ENCODE measurements at places on chromosomes 7 and 10.

GRCh38 chr7:27433581-27433980 lies 191.0 kb downstream of the EVX1 start:
- no peak for DNase-seq

DNA sequence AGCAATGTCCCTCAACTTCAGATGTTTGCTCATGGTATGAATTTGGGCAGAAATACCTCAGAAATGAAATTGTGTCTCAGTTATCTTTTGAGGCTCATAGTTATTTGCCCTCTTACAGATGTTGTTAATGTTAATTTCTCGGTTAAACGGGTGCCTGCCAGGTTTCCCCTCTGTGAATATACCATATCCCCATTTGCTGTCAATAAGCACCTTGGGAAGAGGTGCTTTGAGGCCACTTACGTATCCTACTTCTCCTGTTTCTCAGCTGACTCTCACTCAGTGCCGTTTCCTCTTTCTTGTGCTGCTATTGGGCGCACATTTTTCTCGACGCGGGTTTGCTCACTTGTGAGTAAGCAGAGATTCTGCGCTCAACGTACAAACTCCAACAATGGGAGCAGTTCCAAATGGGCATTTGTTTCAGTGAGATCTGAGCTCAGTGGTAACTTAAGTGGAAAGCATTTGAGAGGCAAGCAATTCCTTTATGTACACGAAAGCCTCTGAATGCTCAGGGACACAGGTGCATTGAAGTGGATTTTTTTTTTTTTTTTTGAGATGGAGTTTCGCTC lies 34.8 kb upstream of the JAKMIP3 start:
- no peak for DNase-seq

DNA sequence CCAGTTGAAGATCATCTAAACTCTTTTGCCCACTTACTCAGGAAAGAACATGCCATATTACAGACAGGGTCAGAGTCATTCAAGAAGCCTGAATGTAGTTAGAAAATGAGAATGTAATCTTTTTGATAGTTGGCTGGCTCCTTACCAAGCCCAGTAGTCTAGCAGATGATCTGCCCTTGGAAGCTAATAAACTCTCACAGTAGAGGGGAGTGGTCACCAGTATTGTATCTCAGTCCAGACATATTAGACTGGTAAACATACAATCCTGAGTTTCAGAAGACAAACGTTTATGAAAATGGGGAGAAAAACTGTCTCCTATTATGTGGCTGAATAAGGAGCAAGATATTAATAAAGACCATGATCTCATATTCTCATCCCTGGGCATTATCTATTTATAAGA lies 65.3 kb downstream of the SEPTIN7 start:
- no peak for DNase-seq

DNA sequence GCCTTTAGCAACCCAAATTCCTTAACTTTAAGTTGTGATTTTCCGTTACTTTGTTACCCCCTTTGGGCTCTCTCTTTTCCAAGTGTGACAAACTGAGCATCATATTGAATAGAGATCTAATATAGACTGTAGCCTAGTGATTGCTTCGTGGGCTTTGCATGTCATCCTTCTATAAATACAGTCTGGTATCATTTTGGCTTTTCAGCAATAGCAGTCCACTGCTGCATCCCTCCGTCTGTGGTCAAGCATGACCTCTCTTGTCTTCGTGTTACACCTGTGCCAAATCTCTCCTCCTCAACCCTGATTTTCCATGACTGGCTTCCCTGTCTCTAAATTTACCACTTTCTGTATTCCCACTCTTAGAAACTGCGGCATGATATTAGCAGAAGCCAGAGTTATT lies 53.8 kb upstream of the AGK start:
- DNase-seq = no peak

GRCh38 chr10:81570349-81570748 lies 304.6 kb upstream of the NRG3 start:
- no peak for DNase-seq

DNA sequence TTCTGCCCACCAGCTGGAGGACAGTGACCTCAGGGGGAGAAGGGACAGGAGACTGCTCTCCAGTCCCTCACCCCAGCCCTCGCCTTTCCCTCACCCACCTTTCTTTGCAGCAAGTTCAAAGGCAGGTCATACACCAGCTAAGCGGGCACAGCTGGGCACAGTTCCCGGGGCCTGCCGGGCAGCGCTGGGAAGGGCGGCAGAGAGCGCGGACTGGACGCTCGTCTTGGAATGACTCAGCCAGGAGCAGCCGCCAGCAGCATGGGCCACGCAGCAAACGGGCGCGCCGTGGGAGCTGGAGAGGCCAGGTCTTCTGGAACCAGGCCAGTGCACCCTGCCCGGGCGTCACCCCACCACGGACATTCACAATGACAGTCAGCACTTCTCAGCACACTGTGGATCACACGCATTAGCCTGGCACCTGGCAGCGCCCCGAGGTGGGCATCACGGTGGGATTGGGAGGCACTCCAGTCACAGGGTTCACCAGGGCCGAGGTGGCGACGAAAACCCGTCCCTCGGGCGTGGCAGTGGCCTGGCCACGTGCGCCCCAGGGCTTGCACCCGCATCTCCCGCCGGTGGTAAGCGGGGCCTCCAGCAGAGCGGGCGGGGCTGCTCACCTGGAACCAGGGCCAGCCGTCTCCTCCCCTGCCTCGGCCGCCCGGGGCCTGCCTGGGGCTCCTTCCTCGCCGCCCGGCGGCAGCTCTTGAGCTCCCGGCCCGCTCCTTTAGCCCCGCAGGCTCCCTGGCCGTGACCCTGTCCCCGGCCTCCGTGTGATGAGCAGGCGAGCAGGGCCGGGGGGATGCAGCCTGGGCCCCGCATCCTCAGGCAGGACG lies 29.0 kb upstream of the WDFY4 start:
- DNase-seq = no peak

- DNase-seq = no peak
Measured at GRCh38 chr7:155951554-155952158, 139.4 kb upstream of the SHH start.

DNA sequence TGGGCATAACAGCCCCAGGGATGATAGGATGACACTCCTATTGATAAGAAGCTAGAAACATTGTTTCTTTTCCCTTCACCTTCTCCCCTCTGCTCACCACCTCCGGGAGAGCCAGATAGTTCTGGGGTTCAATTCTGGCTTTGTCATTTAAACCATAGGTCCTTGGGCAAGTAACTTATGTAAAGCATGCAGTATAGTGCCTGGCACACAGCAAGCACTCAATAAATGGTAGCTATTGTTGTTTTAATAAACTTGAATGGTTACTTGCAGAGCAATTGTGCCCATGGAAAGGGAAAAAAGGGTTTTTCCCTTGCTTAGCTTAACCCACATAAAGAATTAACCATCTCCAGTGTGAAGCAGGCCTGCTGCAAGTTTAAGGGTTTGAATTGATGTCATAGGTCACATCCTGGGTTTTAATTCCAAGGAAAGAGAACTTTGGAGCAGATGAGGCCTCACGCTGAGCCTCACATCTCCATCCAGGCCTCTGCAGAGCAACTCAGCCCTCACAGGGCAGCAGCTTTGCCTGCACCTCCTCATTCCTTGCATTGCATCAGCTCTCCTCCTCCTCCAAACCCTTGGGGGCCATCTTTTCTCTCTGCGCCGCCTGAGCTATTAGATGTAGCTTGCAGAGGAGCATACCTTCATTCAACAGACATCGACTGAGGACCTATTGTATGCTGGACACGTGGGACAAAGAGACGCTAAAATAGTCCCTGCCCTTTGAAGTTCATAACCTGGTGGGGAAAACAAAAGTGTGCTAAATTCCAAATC lies 22.9 kb downstream of the ZNF775 start:
- DNase-seq = no peak

GRCh38 chr7:47326220-47326619 lies 255.7 kb downstream of the TNS3 start:
- DNase-seq = no peak

- DNase-seq = peak; percentile 77
Measured at GRCh38 chr10:31134311-31134952, 102.8 kb upstream of the ZNF438 start.

- peak; percentile 48 for DNase-seq
Measured at GRCh38 chr7:92695308-92696261, 105.4 kb upstream of the FAM133B start.

GRCh38 chr7:135510592-135511183 lies 786 bp upstream of the CNOT4 start:
- peak; percentile 9 for DNase-seq

DNA sequence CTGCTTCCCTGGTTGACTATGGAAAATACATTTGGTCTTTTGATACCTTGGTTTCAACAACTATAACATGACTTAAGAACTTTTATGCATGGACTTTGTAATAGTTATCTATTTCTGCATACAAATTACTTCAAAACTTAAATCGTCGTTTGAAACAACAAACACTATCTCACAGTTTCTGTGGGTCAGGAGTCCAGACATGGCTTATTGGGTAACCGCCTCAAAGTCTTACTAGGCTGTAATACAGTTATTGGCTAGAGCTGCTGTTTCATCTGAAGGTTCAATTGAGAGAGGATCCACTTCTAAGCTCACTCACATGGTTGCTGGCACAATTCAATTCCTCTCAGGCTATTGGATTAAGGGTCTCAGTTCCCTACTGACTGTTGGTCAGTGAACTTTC lies 135.1 kb downstream of the LYZL1 start:
- DNase-seq = no peak

- no peak for DNase-seq
Measured at GRCh38 chr7:129438839-129439651, 4.8 kb downstream of the STRIP2 start.

DNA sequence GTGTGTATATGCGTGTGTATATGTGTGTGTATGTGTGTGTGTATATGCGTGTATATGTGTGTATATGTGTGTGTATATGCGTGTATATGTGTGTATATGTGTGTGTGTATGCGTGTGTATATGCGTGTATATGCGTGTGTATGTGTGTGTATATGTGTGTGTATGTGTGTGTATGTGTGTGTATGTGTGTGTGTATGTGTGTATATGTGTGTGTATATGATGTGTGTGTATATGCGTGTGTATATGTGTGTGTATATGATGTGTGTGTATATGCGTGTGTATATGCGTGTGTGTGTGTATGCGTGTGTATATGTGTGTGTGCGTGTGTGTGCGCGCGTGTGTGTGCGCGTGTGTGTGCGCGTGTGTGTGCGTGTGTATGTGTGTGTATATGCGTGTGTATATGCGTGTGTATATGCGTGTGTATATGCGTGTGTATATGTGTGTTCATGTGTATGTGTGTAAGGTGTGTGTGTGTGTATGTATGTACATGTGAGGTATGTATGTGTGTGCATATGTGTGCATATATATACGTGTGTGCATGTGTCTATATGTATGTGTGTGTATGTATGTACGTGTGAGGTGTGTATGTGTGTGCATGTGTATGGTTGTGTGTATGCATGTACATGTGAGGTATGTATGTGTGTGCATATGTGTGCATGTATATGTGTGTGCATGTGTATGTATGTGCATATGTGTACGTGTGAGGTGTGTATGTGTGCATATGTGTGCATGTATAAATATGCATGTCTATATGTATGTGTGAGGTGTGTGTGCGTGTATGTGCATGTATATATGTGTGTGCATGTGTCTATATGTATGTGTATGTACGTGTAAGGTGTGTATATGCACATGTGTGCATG lies 6.0 kb downstream of the UCN3 start:
- DNase-seq = no peak

DNA sequence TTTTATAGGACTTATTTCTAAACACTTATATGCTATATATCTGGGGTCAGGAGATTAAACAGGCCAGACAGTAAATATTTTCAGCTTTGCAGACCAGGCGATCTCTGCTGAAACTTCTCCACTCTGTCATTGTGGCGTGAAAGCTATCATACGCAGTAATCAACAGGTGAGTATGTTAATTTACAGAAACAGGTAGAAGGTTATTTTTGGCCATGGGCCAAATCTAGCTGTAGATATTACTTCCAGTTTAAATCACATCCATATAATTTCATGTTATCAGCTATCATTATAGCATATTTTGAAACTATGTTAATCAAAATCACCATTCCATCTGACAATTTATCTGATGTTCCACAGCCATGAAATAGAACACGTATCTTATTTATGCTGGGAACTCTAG lies 67.8 kb downstream of the GPR37 start:
- no peak for DNase-seq

- no peak for DNase-seq
Measured at GRCh38 chr10:130358981-130359650, 222.9 kb downstream of the GLRX3 start.

- no peak for DNase-seq
Measured at GRCh38 chr7:12737373-12737772, 49.9 kb downstream of the ARL4A start.

DNA sequence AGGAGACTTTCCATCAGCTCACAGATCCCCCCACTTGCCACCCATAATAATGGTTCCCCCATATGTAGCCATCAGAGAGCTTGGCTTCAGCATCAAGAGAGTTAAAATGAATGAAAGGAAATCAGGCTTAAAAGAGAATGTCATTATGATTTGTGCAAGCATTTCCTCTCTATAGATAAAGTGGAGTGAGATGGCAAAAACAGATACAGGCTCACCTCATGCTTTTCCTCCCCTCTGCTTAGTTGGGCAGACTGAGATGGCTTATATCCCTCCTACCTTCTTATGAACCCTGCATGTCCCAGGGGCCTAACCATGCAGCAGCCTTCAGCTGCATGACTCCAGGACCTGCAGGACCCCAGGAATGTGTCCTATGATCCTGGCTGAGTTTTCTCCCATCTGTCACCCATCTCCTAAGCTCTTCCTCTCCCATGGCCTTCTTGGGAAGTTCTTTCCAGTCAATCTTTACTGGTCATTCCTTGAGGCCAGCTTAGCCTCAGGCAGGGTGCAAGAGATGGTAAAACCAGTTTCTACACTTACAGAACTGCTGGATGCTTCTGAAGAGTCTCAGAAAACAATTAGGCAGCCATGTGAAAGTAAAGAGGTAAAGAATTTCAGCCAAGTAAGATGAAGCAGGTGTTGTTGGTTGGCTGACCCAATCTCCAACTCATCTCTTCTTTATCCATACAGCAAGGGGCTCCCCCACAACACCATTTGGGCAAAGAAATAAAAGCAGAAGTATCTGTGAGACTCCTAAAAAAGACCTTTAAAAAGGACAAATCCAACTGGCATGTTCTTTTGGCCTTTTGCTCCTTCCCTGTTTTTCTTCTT lies 159.7 kb downstream of the RTKN2 start:
- DNase-seq = no peak

- no peak for DNase-seq
Measured at GRCh38 chr10:86940677-86941076, 16.7 kb downstream of the MMRN2 start.

- no peak for DNase-seq
Measured at GRCh38 chr7:8051998-8052397, 83.4 kb downstream of the GLCCI1 start.

DNA sequence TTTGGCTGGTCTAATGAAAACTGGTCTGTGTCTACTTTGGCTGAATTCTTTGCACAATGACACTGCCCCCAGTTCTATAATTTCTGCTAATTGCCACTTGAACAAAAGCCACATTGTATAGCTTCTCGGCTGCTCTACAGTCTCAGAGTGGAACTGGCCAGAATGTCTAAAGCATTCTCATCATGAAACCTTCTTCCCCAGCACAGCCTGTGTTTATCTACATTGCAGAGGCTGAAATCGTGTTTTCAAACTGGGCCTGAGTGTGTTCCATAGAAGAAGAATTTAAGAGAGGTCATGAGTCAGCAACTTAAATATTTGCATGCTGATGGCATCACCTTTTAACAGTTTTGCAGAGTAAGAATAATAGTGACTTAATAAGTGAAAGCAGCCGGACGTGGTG lies 177.2 kb downstream of the BUB3 start:
- DNase-seq = no peak

GRCh38 chr7:134905375-134905774 lies 80.9 kb upstream of the AGBL3 start:
- no peak for DNase-seq

GRCh38 chr7:129264534-129264933 lies 39.7 kb downstream of the AHCYL2 start:
- no peak for DNase-seq

Measured in substantia nigra (tissue), 51 donors.